ENCODE measurements at places on chromosomes 5 and 9.

GRCh38 chr5:72157625-72157962 is 50.3 kb downstream of the MAP1B start:
- no peak for DNase-seq

DNA sequence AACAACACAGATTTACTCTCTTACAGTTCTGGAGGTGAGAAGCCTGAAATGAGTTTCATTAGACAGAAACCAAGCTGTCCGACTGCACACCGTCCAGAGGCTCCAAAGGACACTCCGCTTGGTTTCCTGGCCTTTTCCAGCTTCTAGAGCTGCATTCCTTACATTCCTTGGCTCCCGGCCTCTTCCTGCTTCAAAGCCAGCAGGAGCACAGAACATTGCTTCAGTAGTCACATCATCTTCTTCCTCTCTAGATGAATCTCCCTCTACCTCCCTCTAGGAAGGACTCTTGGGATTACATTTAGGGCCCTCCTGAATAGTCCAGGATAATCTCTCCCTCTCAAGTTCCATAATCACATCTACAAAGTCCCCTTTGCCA is 213.3 kb downstream of the CDK5RAP2 start:
- DNase-seq = no peak

- no peak for DNase-seq
These were observed 61.9 kb downstream of the UBE2R2 start for GRCh38 chr9:33878691-33879366.

GRCh38 chr5:79259810-79260209 is 23.9 kb downstream of the JMY start:
- no peak for DNase-seq

DNA sequence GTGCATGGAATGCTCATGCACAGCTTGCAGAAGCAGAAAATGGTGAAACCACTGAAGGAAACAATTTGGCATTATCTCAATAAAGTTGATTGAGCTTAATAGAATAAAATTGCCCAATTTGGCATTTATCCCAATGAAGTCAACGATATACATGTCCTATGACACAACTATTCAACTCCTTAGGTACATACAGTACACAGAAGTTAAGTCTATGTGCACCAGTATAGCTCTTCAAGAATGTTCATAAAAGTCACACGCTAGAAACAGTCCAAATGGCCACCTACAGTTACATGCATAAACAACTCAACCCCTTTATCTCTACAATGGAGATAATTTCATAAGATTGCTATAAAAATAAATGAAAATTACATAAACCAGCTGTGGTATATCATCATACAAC is 184.5 kb downstream of the DENND1A start:
- DNase-seq = no peak

- DNase-seq = no peak
These were observed 837.0 kb downstream of the DNAH5 start for GRCh38 chr5:13107537-13107936.

GRCh38 chr9:9792144-9792857 is 820.5 kb downstream of the PTPRD start:
- no peak for DNase-seq

GRCh38 chr5:45491368-45491767 is 204.8 kb downstream of the HCN1 start:
- no peak for DNase-seq

DNA sequence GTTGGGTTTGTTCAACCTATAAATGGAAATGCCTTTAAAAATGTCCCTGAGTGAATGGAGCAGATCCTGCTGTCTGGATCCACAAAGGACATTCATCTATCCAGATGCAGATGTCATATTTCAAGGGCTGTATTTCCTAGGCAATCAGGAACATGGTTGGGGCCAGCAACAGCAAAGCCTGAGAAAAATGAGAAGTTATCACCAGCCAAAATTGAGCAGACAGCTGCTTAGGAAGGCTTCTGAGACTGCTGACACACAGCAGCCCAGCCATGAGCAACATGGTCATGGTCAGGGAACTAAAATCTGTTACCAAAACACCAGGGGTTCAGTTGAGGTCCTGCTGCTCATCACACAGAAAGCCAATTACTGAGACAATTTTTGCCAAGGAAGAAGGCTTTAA is 9.2 kb upstream of the IL7R start:
- DNase-seq = no peak

DNA sequence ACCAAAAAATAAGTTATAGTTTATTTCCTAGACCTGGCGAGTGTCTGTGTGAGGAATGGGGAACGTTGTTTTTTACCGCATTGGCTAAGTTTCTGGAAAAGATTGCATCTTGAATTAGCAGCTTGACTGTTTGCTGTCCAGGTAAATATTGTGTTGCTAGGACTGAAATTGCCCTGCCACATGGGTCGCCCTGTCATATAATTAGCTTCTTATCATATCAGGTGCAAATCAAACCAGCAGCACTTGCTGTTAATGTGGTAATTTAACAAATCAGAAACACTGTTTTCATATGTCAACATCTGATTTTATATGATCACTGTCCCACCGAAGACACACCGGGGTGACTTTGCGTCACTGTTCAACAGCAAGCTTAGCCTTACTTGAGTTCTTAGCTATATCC is 63.7 kb upstream of the ZNF622 start:
- no peak for DNase-seq

- no peak for DNase-seq
These were observed 252.2 kb downstream of the GOLPH3 start for GRCh38 chr5:31921852-31922305.

GRCh38 chr5:15669826-15670225 is 169.8 kb downstream of the FBXL7 start:
- no peak for DNase-seq

- no peak for DNase-seq
These were observed 130.7 kb downstream of the PRKACG start for GRCh38 chr9:68883224-68883623.

DNA sequence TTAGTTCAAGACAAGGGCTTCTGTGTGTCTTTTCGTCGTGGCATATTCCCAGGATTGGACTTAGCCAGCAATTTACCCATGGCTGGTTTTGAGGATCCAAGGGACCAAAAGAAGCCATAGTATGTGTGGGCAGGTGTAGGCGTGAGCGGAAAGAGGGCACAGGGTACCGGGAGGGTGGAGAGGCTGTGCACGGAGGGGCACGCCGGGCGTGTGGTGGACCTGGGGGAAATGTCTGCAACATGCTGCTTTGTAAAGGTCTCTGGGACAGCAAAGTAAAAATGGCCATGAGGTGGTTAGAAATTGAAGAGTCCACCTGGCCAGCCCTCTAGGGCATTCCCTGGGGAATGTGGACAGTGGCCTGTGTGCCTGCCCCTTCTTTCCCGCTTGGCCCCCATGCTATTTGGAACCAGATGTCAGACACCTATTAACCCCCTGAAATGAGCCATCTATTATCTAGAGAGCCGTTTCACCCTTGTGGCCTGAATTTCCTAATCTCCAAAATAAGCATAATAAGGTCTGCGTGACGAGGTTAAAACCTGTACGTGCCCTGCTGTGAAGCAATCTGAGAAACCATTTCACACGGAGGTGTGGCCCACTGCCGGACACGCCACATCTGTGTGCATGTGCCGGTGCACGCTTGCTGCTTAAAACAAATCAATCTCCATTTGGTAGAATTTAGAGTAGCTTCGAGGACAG is 5.1 kb downstream of the FLT4 start:
- DNase-seq = no peak

DNA sequence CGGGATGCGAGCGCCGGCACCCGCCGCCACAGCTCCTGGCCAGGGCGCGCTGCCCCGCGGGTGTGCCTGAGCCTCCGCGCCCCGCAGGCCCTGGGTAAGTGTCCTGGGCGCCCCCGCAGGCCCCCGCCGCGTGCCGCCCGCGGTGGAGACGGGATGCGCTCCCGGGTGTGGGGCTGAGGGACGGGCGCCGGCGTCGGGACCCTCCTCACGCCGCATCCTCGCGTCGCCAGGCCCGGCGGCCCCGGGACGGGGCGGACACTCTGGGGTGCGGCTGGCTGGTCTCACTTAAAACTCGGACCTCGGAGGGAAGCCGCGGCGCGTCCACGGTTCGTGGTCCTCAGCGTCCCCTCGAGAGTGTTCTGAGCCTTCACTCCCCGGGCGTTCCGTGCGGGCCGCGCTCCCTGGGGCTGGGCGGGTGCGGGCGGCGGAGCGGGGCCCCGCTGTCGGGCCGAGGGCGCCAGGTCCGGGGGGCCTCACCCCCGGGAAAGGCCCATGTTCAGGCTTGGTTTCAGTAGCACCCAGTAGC is 275 bp downstream of the AHRR start:
- DNase-seq = no peak

DNA sequence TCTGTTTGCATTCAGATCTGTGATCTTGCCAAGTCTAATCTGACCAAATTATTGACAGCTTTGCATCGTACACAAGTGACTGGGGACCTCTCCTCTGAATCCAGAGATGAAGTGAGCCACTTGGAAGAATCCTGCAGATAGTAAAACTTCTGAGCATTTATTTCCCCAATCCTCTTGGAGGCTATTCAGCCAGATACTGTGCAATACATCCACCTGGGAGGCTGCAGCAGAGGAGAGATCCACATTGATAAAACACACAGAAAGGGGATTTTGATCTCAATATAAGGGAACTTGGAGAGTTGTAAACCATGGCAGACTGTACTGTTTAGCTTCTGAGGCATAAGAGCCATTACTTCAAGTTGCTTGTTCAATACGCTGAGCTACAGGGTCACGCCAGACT is 654.6 kb downstream of the MTRR start:
- DNase-seq = no peak

DNA sequence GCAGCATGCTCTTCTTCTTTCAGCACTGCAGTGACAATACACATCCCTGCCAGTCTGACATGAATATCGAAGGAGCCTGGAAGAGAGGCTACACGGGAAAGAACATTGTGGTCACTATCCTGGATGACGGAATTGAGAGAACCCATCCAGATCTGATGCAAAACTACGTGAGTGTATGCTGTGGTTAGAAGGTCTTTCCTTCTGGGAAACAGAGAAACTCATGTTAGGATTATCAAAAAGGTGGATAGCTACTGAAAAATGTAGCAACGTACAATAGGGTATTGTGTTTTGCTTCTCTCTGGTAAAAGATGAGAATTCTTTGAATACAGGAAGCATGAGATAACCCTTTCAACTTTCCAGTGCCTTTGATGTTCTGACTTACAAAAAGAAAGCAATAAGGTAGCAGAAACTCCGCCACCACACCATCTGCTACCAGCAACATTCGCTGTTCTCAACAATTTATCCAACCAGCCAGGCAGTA is 133.3 kb downstream of the PCSK5 start:
- DNase-seq = peak; percentile 18

DNA sequence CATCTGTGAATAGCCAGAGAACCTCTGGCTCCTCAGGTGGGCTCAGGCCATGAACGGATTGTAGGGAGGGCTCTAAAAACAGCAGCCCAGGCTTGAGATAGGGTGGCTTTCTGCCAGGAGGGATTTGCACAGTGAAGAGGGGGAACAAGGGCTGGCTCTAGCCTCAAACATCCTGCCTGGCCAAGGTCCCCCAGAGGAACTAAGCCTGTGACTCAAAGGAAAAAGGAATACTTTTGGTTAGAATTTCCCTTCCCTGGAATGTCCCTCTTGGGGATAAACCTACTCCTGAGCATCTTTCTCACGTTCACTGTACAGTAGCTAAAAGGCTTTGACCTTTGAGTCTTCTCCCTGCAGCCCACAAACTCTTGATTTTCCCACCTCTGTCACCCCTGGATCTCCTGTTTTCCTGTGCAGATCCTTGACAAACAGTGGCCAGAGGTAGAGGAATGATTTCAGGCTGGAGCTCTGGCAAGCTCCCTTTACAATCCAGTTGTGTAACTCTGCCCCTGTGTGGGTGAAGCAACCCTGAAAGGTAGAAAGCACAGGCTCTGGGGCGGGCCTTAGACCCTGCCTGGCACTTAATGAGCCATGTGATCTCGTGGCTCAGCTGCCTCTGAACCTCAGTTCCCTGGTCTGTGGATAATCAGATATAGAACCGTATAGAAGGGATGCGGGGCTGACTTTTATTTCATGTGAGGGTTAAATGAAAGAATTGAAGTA is 17.4 kb downstream of the SEC61B start:
- DNase-seq = no peak

DNA sequence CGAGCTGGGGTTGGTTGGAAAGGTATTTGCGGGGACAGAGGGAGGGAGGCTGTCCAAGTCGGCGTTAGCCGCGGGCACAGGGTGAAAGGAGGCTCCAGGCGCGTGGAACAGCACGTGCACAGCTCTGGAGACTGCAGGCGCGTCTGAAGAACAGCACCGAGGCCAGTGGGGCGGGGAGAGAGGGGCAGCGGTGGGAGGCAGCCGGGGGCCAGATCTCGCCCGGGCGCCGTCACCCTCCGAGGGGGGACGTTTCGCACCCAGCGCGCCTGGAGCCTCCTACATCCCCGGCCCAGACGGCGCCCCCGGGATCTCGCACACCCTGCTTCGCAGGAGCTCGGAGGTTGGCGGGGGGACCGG is 79.6 kb downstream of the NTNG2 start:
- DNase-seq = no peak

DNA sequence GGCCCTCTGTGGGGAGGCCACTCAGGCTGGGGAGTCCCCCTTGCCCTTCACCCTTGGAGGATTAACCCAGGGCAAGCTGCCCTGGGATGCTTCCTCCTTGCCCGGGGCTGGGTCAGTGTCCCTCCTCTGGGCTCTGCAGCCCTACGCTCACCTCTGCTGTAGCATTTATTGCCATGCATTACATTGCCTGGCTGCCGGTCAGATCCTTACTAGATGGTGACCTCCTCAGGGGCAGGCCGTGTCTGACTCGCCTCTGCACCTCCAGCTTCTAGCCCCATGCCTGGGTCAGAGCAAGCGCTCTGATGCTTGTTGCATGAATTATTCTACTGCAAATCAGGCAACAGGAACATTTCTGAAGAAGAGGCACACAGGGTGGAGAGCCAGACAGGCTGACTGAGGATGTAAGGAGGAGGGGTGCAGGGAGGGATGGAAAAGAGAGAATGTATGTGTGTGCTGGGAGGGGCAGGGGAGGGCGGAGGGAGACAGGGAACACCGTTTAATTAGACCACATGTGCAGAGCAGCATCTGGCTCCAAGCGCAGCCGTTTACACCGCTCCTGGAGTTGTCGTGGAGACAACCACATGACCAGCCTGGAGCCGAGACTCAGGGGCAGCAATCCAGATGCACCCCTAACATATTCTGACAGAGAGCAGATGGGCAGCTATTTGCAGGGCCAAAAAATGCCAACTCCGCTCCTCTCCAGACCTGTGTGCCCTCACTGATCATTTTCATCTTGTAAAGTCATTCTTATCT is 117.0 kb downstream of the CRB2 start:
- no peak for DNase-seq

GRCh38 chr5:122358372-122358979 is 46.4 kb downstream of the SNCAIP start:
- no peak for DNase-seq

DNA sequence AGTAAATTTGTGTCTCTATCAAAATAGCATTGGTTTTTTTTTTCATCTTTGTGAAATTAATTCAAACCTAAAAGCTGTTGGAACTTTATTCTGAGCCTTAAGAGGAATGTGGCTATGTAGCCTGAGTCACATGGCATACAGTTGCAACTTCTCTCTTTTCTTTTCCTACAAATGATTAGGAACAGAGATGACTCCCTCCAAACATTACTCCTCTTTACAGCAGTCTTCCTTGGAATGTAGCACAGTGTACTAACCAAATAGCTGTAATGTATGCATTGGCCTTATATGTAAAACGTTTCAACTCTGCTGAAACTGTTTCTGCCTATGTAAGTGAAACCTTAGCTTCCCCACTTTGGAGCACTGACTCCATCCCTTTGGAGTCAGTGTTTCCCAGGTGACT is 100.9 kb upstream of the MAP1B start:
- no peak for DNase-seq

- no peak for DNase-seq
These were observed 447.0 kb downstream of the PLK2 start for GRCh38 chr5:58012801-58013315.

Measured in activated CD4-positive, alpha-beta T cell treated with anti-CD3 and anti-CD28 coated beads, Interleukin-2, amount 50 U/mL, for 4 hours (primary cell).